Fibroblast of the aortic adventitia (primary cell): ENCODE measurements at places on chromosomes 12 and 14.

DNA sequence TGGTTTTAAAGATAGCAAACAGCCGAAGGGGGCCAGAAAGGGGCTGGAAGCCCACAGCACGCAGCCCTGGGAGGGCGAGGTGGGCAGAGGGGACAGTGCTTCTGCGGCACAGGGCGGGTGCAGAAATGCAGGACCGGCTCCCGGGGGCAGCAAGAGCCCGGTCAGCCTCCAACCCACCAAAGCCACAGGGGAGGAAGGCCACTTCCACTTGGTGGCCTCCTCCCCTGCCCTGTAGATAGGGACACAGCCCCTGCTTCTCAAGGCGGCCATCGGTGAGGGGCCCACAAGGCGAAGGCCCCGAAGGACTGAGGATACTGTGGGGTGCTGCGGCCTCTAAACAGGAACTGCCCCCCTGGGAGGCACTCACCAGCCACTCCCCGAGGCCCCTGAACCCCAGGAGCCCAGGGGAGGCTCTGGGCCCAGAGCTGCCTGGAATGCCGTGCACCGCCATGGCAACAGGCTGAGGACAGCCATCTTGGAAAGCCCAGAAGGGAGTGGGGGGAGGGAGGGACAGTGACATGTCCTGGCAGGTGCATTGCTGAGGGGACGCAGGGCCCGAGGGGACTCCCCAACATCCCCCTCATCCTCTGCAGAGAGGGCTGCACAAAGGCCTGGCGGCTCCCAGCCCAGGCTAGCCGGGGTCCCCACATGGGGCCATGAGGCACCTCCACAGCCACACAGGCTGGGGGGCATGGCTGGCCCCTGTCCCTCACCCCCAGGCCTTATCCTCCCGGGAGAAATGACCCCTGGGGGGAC, 114.7 kb downstream of the NCOR2 start:
- no peak for DNase-seq

DNA sequence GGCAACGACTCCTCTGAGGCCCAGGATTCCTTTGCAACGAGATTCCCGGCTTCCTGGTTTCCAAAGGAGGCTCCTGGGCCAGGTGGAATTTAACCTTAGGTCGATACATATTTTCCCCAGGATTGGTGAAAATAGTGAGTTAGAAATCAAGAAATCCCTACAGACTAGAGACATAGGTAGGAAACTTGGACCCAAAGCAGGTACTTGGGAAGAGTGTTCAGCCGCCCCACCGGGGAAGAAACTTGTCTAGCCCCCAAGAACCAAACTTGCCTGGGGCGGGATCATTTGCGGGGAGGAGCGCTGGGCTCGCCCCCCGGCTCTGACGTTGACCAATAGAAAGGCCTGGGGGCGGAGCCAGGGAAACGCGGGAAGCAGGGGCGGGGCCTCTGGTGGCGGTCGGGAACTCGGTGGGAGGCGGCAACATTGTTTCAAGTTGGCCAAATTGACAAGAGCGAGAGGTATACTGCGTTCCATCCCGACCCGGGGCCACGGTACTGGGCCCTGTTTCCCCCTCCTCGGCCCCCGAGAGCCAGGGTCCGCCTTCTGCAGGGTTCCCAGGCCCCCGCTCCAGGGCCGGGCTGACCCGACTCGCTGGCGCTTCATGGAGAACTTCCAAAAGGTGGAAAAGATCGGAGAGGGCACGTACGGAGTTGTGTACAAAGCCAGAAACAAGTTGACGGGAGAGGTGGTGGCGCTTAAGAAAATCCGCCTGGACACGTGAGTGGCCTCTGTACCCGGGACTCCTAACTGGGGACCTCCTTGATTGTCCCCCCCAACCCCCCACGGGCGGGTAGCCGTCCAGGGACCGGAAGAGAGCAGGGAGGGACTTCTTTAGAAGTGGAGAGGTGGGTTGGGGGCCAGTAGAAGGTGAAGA, at the start of gene CDK2:
Gene CDK2, plus strand, starts transcription at position 423 of the 874 bp plus-strand sequence. Its CDS starts 179 bp downstream, at position 602.
- peak; percentile 65 for DNase-seq

GRCh38 chr14:65676361-65677014, 264.0 kb downstream of the FUT8 start:
- no peak for DNase-seq

DNA sequence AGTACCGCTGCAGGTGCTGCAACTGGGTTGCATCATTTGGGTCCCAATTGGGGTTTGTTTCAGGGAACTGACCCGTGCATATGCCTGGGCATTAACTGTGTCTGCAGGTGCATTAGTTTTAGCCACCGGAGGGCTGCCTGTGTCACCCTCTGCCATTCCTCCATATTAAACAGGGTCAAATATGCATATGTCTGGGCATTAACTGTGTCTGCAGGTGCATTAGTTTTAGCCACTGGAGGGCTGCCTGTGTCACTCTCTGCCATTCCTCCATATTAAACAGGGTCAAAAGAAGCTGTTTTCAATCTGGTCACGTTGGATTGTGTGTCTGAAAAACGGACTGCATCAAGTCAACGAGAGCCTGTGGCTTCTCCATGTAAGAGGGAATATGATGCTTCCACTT, 1317.0 kb downstream of the TMEM121 start:
- DNase-seq: no peak

DNA sequence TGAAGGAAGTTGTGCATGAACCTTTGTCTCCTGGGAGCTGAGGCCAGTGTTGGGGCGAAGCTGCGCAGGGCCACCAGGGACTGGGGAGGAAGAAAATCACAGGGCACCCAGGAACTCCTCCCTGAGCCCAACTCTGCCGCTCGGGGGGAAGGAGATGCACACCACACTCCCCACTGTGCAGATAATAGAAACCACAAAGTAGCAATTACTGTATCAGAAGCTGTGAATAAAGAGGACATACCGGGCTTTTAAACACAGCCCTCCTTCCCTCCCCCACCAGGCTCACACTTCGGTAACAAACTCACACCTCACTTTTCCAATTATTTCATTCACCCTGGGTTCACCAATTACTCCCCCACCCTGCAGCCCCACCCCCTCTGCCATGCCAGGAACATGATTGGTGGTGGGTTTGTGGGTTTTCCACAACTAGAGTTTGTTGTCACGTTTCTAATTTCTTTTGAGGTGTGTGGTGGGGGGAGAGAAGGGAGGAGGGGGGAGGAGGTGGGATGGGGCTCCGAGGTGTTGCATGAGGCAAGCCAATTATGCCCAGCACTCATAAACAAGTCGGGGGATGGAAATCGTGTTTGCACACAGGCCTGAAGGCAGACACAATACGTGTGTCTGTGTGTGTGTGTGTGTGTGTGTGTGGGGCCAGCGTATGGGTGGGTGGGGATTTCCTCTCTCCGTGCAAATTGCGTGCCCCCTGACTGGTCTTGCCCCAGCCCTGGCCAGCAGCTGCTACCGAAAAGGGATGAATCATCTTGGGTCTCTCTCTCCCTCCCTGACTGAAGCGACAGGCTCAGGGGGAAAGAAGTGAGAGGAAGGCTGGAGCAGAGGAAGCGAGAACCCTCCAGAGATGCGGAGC, 103.3 kb downstream of the RBM19 start:
- DNase-seq: peak; percentile 61

DNA sequence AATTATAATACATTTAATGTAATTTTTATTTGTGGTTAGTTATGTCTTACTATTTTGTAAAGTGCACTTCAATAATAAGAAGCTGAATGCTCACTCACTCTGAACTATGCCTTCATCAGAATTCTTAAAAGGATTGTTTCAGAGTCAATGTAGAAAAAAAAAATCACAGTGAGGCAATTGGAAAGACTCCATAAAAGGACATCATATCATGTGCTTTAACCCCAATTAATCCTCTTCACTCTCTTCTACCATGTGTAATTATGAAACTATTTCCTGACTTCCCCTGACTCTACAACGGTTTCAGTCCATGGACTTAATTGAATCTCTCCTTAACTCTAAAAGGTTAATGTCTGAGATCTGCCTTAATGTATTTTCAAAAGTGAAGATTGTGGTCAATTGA, 250.4 kb upstream of the ALG10 start:
- no peak for DNase-seq

DNA sequence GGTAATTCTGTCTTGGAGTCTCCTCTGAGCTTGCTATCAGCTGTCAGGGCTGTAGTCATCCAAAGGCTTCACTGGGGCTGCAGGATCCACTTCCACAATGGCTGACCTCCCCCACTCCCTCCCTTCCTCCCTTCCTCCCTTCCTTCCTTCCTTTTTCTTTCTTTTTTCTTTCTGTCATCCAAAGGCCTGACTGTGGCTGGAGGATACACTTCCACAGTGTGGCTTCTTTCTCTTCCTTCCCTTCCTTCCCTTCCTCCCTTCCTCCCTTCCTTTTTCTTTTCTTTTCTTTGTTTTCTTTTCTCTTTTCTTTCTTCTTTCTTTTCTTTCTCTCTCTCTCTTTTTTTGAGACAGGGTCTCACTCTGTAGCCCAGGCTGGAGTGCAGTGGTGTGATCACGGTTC, 30.6 kb downstream of the ARF6 start:
- no peak for DNase-seq

DNA sequence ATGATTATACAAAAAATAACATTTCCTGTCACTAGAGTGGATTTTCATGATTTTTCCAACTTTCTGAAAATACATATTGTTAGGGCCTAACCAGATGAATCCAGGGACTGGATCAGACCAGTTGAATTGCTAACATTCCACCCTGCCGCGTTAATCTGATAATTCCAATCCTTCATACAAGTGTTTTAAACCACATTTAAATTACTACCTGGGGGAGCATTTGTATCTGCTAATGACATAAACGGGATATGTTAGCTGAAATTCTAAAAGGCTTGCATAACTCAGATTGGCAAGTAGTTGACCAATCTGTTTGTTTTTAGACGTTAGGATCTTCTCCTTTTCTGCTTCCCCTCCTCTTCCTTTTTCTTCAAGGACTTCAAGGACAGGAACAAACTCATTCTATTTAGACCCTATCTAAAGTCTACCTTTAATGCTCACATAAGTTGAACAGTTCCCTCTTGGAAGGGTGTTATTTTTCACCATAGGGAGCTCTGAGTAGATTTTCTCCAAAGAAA, 239.0 kb downstream of the ADAMTS20 start:
- no peak for DNase-seq

GRCh38 chr12:127182018-127182417, 1085.0 kb upstream of the TMEM132C start:
- DNase-seq: no peak
